ENCODE measurements at places on chromosomes 1 and 21.

GRCh38 chr1:93705892-93706500, 24.4 kb upstream of the BCAR3 start:
- DNase-seq: no peak

- no peak for DNase-seq
Observed at GRCh38 chr1:62058956-62059355, 135.7 kb upstream of the L1TD1 start.

DNA sequence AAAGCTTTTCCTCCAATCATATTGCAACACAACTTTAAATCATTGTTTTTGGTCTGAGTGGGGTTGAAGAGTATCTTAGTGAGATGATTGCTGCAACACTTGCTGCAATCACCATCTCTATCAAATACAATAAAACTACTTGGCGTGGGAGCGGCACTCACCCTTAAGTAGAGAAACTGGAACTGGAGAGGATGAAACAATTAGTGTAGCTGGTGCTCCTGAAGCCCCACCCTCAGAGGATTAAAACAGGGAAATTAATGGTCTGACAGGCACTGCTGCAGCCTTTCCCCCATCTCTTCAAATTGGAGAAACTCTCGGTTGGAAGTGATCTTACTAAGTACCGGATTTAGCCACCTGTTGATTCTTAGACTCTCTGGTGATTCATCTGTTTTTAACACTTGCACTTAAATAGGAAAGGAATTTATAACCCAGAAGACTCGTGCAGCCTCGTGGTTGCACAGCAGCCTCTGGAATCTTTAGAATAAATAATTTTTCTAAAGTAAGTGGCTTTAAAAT, 80.5 kb upstream of the KIF26B start:
- DNase-seq: no peak

DNA sequence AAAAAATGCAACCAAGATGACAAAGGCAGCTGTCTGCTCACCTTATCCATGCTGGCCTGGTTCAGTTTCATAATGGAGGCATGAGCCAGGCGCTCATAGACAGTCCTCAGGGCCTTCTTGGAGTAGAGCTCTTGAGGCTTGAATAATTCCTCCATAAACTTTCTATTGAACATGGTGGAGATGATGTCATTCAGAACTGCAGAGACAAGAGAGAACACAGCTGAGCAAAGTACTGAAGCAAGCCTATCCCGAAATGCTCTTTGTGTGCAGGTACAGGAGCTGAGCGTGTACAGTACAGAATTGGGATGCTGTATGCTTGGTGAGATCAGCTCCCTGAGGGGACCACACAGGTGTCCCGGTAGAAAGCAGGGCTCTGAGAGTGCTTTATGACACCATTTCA, 11.5 kb downstream of the OSCP1 start:
- no peak for DNase-seq

GRCh38 chr1:40692429-40692895, 958 bp downstream of the NFYC start:
- DNase-seq: no peak

DNA sequence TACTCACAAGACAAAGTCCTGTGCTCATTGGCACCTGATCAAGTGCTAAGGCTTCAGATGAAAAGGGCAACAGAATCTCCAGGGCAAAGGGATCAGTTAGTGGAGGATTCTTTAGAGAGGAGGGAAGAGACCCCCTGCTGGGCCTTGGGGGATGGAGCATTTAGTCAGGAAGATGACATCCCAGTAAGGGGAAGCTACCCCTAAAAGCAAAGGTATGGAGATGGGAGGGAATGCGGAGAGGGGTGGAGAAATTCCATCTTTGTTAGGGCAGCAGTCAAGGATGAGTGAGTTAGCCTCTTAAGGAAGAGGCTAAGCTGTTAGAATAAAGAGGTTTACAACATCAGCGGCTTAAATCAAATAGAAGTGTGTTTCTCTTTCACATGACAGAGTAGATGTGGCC, 67.4 kb downstream of the ST6GALNAC3 start:
- no peak for DNase-seq

- no peak for DNase-seq
Observed at GRCh38 chr21:21000591-21001175, 2.5 kb downstream of the NCAM2 start.

GRCh38 chr1:35120458-35121133, 41.4 kb downstream of the ZMYM1 start:
- no peak for DNase-seq

- no peak for DNase-seq
Observed at GRCh38 chr1:233229288-233229687, 66.2 kb downstream of the PCNX2 start.

- no peak for DNase-seq
Observed at GRCh38 chr21:45103971-45104520, 29.7 kb downstream of the ADARB1 start.

- no peak for DNase-seq
Observed at GRCh38 chr1:56472860-56473259, 106.5 kb downstream of the PLPP3 start.

DNA sequence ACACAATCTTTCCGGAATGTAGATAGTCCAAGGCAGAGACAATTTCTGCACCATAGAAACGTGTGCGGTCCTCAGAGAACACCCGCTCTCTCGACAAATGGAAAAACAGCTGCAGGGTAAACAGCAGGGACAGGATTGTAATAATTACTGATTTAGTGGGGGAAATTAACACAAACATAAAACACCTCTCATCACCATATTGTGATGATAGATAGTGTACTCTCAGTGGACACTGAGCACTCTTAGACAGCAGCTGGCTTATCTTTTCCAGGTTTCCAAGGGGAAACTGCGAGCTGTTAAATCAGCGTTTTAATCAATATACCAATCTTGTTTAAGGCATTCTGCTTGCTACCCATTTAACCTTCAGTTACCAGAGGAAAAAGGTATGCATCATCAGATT, 277.1 kb downstream of the AKT3 start:
- DNase-seq: no peak

DNA sequence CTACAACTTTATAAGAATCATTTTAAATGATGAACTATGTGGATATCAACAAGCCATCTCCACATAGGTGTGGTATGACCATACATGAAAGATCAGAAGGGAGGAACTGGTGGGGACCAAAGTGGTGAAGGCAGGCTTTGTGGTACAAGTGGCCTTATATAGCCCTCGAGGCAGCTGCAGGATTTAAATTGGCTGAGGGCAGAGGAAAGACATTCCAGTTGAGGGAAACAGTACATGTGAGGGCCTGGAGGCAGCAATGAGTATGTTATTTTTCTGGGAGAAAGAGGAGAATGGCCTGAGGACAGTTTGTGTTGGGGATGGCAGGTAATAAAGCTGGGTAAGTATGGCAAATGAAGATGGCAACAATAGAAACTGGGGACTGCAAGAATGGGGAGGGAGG, 17.1 kb downstream of the OSCP1 start:
- no peak for DNase-seq

GRCh38 chr1:1846386-1846918, 44.4 kb downstream of the GNB1 start:
- DNase-seq: no peak

DNA sequence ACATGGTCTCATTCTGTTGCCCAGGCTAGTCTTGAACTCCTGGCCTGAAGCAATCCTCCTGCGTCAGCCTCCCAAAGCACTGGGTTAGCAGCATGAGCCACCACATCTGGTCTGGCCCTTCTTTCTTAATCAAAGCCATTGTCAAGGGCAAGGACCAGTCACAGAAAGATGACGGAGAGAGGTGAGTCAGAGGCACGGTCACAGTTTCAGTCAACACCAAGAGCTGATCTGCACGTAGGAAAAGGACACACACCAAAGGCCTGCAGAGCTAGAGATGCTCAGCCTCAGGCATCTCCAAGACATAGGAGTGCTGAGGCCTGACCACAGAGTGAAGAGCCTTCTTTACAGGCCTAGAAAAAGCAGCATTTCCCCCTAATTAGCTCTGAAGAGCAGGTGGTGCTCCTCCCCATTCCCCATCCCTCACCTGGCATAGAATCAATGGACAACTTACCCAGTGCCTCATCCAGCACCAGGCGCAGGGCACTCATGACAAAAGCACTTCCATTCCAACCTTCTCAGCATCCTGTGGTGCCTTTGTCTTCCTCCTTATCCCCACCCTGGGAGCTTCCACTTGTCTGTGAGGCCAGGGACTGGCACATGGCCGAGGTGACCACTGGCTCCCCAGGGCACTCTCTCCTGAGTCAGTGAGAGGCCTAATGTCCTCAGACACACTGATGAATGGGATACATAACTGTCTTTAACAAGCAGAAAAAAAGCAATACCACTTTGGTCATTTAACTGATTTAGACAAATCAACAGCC, 139.8 kb downstream of the AJAP1 start:
- no peak for DNase-seq

- DNase-seq: no peak
Observed at GRCh38 chr1:155017041-155017945, 14.7 kb downstream of the ZBTB7B start.

- no peak for DNase-seq
Observed at GRCh38 chr1:156865258-156865657, 4.6 kb downstream of the NTRK1 start.

- DNase-seq: no peak
Observed at GRCh38 chr1:184820218-184820750, 65.6 kb upstream of the EDEM3 start.

- DNase-seq: no peak
Observed at GRCh38 chr1:224503161-224504118, 68.8 kb upstream of the WDR26 start.

DNA sequence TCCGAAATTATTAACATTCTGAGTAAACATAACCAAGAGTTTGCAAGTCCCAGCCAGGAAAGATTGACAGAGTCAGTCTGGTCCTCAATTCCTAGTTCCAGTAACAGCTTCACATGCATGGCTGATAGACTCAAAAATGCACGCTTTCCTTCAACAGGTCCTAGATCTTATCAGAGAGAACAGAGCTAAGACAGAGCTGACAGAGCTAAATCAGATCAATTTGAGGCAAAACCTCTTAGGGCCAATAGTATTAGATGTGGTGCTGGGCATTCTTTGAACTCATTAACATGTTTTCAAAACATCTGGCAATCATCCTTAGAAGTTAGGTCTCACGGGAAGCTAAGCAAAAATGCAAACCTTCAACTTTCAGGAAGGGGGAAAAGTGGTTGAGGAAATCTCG, 114.0 kb downstream of the GREM2 start:
- DNase-seq: no peak

DNA sequence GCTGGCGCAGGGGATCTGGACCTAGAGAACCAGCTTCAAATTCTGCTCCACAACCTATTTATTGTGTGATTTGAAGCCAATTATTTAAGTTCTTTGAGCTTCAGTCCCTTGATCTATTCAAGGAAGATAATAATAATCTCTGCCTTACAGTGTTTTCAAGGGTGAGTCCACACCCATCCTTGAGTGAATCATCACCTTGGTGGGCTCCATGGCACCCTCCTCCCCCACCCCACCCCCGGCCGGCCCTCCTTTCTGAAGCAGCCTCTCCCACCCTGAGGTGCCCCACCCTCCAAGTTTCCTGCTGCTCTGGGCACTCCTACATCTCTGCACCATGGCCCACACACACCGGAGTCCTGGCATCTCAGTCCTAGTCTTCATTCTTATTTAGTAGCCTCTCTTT, 38.3 kb downstream of the TCP10L start:
- DNase-seq: no peak

GRCh38 chr1:214637722-214638458, 34.9 kb downstream of the CENPF start:
- DNase-seq: no peak

DNA sequence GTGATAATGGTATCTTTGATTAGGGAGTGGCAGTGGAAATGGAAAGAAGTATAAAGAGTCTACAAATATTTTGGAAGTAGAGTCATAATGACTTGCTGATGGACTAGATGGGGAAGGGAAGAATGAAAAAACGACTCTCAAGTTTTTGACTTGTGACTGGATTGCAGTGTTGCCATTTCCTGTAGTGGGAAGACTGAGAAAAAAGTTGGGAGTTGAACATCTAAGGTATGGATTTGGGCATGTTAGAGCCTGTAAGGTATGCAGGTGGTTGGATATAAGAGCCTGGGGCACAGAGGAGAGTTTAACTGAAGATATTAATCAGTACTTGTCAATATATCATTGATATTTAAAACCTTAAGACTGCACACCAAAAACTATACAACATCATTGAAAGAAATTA, 19.4 kb downstream of the DNM3 start:
- no peak for DNase-seq

DNA sequence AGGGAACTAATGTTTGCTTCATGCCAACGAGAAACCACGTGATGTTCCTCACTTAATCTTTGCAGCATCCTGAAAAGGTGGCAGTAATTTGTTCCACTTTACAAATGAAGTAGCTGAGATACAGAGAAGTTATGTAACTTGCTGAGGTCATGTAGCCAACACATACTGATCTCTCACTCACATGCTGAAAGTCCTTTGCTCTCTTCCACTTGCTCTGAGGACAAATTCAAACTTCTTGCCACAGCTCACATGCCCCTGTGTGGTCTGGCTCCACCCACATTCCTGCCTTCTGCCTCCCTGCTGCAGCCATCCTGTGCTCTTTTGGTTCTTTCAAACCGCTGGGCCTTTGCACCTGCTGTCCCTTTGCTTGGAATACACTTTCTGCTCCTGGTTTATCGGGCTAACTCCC, 55.4 kb downstream of the TMCO4 start:
- DNase-seq: no peak

DNA sequence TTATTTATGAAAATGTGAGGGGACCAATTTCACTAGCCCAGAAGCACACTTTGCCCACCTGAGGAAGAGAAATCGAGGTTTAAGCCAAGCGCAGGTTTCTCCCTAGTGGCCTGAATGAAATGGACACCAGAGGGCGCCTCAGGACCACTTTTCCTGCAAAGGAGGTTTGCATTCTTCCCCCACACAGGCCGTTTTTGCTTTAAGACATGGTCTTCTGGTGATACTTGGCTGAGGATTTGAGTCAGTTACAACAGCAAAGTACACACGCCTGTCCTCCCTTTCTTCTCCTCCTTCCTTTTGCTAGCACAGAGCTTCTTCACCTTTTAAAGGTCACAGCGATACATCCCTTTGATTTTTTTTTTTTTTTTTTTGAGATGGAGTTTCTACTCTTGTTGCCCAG, 5.4 kb downstream of the PLA2G2E start:
- no peak for DNase-seq

DNA sequence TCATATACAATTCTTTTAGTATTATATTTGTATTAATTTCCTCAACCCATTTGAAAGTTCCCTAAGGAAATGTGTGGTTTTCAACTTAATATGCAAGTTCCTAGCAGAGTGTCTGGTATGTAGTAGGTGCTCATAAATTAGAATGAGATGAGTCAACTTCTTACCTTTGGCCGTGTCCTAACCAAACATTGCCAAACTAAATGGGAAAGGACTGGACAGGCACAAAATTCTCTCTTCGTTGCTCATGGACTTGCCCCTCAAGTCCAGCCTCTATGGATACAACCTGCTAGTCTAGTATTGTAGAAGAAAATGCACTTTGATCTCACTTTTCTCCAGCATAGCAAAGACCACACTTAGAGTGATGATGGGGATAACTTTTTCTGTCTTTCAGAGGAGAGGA, 11.6 kb upstream of the MRPS14 start:
- DNase-seq: no peak
